ENCODE measurements at places on chromosomes 4 and X.

GRCh38 chr4:147039976-147040575 is 94.4 kb upstream of the TTC29 start:
- DNase-seq: no peak

DNA sequence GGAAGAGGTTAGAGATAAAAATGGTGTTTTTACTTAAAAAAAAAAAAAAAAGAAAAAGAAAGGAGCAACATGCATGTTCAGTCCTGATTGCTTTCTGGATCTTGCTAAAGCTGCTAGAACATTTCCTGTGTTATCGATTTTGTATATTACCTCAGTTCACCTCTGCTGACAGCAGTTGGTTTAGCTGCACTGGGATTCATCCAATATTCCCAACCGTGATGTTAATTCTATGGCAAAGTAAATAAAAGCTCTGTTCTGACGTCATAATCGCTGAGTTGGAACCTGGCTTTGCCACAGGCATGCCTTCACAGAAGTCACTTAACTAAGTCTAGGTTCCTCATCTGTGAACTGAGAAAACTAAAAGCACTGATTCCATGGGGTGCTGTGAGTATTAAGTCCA is 90.7 kb upstream of the SORBS2 start:
- DNase-seq: no peak

GRCh38 chr4:87032884-87033533 is 98.2 kb downstream of the AFF1 start:
- DNase-seq: no peak

DNA sequence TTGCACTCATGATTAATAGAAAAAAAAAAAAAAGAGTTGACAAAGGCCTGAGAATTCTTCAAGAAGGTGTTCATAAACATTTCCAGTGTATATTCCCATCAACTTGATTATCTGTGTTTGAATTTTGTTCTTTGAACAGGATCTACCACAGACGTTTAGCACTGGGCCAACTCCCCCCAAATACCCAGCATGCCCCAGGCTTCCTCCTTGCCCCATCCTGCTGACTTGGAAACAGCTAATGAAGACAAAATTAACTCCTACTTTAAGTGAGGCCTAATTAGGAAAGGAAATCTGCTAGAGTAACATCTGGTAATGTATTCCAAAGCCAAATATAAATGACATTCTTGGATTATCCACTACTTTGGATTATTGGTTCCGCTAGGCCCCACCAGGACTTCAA is 52.5 kb downstream of the PPARGC1A start:
- no peak for DNase-seq

- DNase-seq: no peak
Measured at GRCh38 chr4:120071192-120071795, 4.6 kb upstream of the MAD2L1 start.

GRCh38 chrX:115367455-115367854 is 77.9 kb downstream of the LUZP4 start:
- no peak for DNase-seq

GRCh38 chrX:37776283-37776986 is 3.4 kb upstream of the CYBB start:
- no peak for DNase-seq

GRCh38 chr4:149831656-149832208 is 16.1 kb upstream of the IQCM start:
- no peak for DNase-seq

DNA sequence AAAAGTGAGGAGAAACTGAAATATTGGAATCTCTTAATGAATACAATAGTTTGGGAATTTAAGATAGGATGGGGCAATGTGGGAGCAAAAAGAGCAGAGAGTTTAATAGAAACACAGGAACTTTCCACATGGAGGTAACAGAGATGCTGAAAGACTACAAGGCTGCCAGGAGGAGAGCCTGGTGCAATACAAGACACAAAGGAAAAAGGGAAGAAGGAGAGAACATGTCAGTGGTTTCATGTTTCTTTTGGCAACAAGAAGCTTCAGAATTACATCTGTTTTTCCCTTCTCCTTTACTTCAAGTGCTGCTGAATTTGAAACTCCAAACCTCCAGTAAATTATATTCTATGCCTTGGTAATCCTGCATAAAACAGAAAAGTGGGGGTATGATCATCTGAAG is 474.3 kb downstream of the FAT4 start:
- DNase-seq: no peak

DNA sequence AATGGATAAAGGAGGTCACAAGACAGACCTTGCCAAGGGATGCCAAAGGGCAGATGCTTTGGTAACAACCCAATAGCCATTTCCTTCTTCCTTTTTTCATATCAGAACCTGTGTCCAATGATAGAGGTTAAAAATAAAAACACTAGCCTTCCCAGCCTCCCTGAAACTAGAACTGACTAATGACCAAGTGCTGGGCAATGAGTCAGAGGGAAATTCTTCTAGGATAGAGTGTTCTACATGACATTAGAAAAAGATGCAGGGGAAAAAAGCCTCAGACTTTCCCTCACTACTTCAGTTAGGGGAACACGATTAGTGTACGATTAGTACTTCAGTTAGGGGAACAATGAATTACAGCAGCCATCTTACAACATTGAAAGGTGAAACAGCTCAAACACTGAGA is 29.3 kb upstream of the FAM47C start:
- no peak for DNase-seq

- DNase-seq: no peak
Measured at GRCh38 chrX:71378732-71379131, 12.6 kb downstream of the TAF1 start.

DNA sequence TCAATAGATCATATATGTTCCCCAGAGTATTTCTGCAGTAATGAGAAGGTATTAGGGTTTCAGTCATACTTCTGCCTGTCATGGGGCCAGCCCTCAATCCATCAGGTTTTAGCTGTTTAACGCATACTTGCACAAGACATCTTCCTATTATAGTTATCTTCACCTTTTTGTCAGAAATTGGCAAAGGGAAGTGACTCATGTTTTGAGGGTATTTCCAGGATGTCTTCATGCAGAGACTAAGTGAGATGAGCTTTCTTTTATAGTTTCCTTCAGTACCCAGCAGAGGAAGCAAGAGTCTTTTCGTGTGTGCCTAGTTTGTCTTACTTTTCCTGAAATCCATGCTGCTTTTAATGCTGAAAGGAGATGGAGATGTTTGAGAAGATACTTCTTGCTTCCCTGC is 9.5 kb downstream of the CSTF2 start:
- no peak for DNase-seq

DNA sequence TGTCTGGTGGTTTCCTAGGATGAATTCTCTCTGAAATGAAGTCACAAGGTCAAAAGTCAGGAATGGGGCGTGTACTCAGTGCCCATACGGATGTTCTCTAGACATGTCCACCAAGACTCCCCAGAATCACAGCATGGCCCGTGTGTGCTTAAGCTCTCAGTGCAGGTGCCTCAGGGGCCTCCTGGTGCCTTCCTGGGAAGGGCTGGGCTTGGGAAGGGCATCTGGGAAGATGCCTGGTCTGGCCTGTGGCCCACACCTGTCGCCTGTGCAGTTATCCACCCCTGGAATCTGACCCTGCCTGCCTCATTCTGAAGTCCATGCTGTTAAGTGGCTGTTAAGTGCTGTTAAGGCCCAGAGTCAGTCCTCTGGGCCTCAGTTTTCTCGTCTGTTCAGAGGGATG is 31.2 kb downstream of the SORCS2 start:
- no peak for DNase-seq

- DNase-seq: no peak
Measured at GRCh38 chr4:182147391-182147790, 95.8 kb upstream of the TENM3 start.

DNA sequence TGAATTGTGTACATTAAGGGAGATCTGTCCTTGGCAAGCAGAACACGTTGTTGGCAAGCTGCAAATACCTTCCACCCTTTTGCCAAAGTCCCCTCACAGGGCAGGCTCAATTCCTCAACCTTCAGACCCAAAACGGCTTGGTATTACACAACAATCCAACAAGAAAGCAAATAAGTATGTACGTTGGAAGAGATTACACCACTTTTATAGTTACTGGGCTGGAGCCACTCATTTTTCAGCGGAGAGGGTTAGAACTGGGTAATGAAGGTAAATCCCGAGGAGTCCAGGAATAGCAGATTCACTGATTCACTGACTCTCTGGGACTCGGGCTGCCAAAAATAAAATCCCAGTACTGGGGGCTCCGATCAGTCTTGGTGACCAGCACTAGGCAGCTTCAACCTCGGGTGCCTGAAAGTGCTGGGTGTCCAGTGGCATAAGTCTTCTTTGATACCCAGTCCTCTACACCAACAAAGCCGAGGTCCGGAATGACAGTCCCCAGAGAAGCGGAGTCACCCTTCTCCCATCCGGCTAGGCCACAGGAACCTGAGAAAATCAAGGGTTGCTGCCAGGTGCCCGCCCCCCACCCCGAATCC is 587 bp downstream of the TIMM8A start:
- DNase-seq: no peak

GRCh38 chrX:9149501-9150245 is 115.7 kb upstream of the FAM9B start:
- DNase-seq: no peak

DNA sequence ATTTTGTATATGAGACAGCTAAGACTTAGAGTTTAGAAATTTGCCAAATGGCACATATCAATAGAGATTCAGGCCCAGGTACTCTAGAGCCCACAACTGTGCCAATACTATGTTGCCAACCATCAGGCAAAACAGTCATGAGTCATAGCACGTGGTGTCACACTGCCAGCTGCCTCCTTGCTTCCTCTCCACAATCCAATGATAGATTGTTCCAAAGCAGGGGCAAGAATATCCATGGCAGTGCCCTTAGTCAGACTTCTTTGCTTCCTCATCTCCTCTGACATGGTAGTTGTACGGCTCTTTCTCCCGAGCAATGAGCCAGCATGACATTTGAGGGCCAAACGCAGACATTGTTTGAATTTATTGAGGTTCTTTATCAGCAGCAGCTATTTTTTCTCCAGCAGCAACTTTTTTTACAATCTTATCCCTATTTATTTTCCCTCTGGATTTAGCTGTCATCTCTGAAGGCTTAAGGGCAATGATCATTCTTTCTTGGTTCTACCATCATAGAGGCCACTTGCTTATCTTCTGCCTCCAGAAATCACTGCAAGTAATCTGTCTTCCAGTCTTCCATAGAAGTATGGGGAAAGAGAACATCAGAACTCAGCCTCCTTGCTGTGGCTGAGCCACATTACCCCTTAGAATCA is 169.7 kb downstream of the COL4A6 start:
- no peak for DNase-seq

Measured in effector memory CD4-positive, alpha-beta T cell (primary cell).